Activated CD4-positive, alpha-beta memory T cell treated with anti-CD3 and anti-CD28 coated beads for 36 hours (primary cell): ENCODE measurements at places on chromosomes 5 and 9. TPM values are rescaled to one million over a fixed set of nuclear protein-coding genes. Genes with fewer than 3 reads are reported as not detected.

DNA sequence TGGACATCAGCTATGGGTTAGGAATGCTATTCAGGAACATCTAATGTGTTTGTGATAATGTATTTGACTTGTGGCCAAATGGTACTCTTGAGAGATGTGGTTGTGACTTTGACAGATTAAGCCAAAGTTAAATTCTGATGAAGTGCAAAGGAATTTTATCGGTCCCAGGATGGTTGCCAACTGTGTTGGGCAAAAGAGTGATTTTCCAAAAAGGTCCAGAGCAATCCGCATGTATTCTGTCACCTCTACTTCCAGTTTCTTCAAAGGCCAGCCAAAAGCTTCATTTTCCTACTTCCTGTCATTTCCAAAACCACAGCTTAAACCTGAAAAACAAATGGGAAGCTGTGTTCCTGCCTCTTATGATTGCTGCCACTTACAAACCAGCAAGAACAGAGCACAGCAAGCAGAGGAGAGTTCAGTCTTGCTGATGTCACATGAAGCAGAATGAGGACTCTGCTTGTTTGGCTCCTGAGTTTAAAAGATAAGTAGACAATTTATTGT lies 59.8 kb downstream of the MARCHF3 start:
- no peak for DNase-seq

DNA sequence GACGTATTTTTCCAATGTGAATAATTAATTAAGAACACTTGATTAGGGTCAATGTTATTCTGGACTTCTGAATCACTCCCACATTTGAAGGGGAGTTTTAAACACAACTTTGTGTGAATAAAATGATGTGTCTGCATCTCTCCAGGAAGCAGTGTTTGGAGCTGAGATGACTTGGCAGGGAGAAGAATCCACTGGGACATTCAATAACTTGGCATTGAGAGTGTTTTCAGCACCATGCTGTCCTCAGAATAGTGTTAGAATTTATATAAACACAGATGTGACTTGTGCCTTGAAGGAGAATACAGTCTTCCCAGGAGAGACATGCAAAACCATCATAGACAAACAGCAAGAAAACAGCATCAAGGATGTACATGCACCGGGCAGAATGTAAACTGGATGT lies 32.7 kb upstream of the KCNMB1 start:
- DNase-seq = no peak

PGM5 gene
- total RNA-seq = not detected

DNA sequence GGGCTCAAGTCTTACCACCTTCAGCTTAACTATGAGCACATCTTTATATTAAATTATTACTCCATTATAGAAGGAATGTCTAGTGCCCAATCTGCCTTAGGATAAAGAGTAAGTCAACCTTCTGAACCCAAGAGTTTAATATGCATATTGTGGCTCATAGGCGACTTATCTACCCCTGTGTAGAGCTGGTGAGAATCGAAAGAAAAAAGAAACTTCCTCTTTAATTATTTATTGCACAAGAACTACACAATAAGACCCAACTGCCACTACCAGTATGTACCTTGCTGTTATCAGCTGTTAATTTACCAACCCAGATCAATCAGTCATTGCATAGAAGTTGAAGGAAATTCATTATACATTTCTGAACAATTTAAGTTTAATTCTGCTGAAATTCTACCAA lies 329.1 kb upstream of the SLC24A2 start:
- no peak for DNase-seq

DNA sequence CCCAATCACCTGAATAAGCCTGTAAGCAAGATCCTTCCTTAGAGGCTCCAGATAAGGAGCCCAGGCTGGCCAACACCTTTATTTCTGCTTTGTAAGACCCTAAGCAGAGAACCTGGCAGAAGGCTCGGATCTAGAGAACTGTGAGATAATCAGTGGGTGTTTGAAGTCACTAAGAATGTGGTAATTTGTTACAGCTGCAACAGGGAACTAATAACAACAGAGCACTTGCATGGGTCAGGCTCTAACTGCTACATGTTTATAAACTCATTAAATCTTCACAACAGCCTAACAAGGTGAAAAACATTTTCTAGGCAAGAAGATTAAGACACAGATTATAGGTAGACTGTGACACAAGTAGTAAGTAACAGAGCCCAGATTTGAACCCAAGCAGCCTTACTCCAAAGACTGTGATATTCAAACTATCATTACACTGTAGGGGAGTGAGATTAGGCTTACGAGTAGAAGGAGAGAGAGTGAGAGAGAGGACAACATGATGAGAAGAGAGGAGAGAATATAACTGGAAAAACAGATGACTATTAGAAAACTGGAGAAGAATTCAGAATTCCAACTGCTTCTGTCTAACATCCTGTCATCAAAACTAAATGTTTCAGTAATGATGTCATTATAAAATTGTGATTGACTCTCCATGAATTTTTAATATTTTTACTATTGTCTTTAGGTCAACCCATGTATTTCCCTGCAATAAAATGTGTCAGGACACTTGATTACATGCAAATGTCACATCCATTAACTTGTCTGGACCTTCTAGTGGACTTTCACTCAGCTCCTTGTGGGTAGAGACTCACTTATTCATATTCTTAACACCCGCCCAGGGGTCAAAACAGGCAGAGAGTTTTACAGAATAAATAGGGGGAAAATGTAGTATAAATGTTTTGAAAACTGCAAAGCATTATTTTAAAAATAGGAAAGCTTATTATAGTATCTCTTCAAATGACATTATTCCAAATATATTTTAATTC lies 290.9 kb upstream of the RGMB start:
- DNase-seq = no peak

GRCh38 chr5:164708831-164709230 lies 1203.4 kb downstream of the MAT2B start:
- DNase-seq = no peak

- DNase-seq = no peak
Observed at GRCh38 chr5:45687701-45688100, 8.5 kb downstream of the HCN1 start.

F2RL1 gene
- 2.9 TPM for total RNA-seq

DNA sequence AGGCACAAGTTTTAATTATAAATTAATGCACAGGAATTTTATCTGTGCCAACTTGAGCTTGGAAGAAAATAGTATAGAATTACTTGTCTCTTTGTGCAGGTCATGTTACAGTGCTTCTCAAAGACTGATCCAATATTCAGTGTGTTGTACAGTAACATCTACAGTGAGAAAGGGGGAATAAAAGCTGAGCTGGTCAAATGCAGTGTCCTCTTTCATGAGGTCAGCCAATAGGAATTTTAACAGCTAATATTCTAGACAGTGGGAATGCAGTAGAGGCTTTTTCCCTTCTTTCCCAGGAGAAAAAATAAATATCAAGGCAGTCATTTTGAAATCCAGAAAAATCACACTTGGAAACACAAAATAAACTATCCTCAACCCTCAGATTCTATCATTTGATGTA lies 95.7 kb upstream of the ITGA1 start:
- no peak for DNase-seq

GRCh38 chr5:63128018-63128417 lies 549.4 kb downstream of the LRRC70 start:
- DNase-seq = no peak

- peak; percentile 54 for DNase-seq
Observed at GRCh38 chr9:137175345-137175961, 3.6 kb upstream of the TMEM210 start.

DNA sequence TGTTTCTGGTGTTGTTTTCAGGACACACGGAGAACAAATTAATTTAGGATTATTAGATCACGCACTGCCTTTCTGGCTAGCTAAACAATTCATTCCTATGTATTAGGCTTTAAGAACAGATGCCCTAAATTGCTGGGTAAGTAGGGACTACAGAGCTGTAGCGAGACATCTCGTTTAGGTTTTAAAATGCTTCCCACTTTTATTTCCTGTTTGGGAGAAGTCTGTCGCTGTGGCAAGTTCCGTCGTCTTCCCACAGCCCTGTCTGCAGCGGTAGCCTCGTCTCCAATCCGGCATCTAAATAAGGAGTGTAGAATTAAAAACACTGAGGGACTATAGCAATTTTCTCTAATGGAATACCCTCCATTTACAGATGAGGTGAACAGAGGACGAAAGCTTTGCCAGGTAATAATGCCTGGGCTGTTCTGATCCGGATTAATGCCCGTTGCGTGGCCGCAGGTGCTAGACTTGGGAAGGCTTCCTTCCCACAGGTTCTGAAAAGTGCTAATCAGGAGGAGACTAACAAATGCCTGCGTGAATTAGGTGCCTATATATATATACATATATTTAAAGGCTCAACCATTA lies 1.3 kb upstream of the TRIM36 start:
- DNase-seq = no peak

GRCh38 chr9:136229096-136230065 lies 16.2 kb downstream of the QSOX2 start:
- no peak for DNase-seq

GRCh38 chr5:176654856-176655255 lies 7.6 kb downstream of the TSPAN17 start:
- peak; percentile 44 for DNase-seq

DNA sequence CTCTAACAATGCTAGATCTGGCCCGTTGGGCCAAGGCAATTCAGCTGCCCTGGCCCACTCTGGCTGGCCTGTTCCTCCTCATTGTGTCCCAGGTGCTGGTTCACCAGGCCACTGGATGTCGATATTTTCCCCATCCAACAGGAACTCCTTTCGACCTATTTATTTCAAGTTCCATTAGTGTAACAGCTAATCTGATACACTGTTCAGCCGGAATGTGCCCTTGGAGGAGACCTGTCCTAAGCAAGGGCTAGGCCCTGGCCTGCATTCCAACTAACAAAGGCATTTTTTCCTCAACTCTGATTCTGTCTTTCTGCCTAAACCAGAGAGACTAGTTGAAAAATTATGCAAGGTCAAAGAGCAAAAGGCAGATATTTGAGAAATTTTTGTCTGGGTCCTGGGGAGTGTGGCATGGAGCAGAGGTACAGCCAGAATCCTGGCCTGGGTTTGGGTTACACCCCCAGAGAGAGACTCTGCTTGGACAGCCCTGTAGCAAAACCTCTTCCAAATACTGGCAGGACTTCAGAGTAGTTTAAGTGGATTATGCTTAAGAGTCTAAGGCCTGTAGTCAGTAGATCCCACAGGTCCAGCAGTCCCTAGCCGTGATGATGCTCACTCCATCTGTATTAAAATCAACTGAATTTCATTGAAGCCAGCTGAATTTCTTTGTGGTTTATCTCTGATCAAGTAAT lies 36.1 kb downstream of the MARCHF11 start:
- DNase-seq = no peak

AQP3 gene
- 20.2 TPM for total RNA-seq

OLFML2A gene
- not detected for total RNA-seq

FCN1 gene
- total RNA-seq = not detected

DNA sequence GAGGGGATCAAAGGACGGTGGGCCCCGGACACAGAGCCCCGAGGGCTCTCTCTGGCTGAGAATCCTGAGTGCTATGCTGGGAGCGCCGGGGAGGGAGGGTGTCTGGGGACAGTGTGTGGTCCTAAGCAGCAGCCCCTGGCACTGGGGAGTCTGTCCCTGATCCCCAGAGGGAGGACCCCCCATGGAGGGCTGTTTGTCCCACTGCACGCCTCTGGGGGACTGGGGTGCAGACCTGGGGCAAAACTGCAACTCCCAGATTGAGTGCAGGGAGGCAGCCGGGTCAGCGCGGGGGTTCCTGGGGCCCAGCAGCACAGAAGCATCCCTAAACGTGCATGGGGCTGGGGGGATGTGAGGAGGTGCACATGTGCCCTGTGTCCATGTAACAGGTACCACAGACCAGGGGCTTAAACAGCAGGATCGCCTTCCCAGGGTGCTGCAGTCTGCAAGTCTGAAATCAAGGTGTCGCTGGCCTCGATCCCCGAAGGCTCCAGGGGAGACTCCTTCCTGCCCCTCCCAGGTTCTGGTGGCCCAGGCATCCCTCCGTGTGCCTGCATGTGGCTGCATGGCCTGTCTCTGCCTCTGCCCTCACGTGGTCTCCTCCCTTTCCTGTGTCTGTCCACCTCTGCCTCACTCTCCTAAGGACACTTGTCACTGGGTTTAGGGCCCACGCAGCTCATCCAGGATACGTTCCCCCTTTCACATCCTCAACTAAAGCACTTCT lies 35.9 kb upstream of the IRX4 start:
- no peak for DNase-seq

UNC5A gene
- total RNA-seq = not detected

DNA sequence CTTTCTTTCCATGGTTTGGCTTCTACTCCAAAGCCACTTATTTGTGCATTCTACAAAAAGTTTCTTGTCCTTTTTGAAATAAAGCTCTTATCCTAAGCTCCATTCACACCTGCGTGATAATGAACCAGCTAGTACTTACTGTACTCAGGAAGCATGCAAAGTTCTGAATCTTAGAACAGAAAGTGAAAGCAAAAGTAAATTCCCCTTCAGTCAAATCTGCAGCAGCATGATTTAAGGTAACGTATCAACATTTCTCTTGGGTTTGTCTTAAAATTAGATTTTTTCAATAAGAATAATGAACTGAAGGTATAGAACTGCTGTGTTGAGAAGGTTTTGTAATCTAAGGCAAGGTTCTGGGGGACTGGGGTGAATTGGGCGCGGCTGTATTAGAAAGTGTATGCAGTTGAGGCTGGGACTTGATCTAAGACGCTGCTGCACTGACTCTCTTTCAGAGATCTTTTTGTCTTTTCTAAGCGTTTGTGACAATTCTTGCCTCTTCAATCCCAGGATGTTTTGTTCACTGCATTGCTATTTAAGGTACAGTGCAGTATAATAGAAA lies at the start of gene ERAP2:
TSS of gene ERAP2 (plus strand) at position 209 of the 559 bp plus-strand sequence. CDS start 3,186 bp downstream, outside the sequence.
- peak; percentile 30 for DNase-seq

- no peak for DNase-seq
Observed at GRCh38 chr5:68285851-68286611, 70.5 kb downstream of the PIK3R1 start.

ACSL6 gene
- 5.6 TPM for total RNA-seq

PDLIM7 gene
- total RNA-seq = 50.2 TPM

- no peak for DNase-seq
Observed at GRCh38 chr5:88924330-88924657, 41.3 kb upstream of the MEF2C start.

PCDHAC2 gene
- not detected for total RNA-seq

GRCh38 chr5:33857037-33857436 lies 34.8 kb downstream of the ADAMTS12 start:
- peak; percentile 27 for DNase-seq

FOXD4L5 gene
- total RNA-seq = not detected

SEMA5A gene
- total RNA-seq = 0.52 TPM

PLCXD3 gene
- total RNA-seq = not detected

IFNA8 gene
- total RNA-seq = not detected

APBA1 gene
- total RNA-seq = 0.51 TPM

DNA sequence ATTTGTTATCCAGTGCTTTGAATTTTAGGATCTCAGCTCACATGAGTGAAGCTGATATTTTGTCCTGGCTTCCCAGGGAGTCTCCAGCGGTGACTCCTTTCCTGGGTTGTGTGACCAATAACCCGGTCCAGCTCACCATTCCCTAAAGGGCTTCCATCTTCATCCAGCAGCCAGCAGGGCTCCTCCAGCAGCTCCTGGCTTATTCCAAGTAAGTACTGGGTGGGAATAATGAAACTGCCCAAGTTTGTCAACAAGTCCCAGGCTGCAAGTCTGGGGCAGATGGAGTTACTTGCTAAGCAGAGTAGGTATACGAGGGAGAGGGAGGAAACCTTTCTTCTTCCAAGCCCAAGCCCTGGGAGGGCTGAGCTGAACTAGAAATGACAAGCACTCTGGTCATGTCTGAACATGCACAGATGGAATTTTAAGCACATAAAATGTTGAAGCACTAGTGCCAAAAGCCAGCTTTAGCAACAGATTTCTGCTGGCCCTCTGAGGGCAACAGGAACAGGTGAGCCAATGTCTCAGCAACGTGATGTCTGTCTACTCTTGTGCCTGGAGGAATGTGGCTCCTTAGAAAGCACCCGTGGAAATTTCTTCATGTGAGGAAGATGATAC lies 153.7 kb upstream of the DAPK1 start:
- DNase-seq = no peak
